ENCODE measurements at places on chromosomes 16 and 17.

DNA sequence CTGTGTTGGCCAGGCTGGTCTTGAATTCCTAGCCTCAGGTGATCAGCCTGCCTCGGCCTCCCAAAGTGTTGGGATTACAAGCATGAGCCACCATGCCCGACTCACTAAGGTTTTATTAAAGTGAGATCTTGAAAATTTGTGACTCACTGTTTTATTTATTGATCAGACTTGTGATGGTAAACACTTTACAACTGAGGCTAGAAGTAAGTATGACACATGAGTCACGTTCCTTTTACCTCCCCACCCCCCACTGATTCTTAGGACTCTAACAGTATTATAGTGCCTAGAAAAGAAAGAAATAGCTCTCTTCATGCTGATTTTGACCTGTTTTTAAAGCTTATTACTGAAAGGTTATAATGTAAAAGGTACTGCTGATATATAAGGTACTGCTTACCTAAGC lies 160.6 kb downstream of the TANC2 start:
- no peak for DNase-seq

DNA sequence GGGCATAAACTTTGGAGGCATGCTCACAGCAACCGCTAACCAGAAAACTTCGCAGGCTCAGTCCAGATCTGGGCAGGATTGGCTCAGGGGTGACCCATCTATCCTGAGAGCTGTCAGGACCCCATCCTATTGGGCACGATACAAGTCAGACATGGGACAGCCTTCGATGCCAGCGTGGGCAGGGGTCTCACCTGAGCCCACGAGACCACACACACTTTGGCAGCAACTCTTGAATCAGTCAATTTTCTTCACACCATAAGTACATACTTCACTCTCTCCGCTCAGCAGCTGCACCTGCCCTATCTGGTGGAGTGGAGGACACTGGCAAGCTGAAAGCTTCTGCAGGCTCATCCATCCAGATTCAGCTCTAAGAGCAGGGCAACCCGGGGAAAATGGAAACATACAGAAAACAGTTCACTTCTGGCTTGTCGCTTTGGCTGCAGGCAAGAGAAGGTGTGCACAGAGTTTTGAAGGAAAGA lies 48.3 kb downstream of the ZFHX3 start:
- DNase-seq, result no peak

- no peak for DNase-seq
Observed at GRCh38 chr17:45747911-45748310, 36.2 kb upstream of the CRHR1 start.

GRCh38 chr17:16250635-16251034 lies 33.6 kb downstream of the PIGL start:
- no peak for DNase-seq

- no peak for DNase-seq
Observed at GRCh38 chr16:11990702-11991390, 14.3 kb downstream of the SNX29 start.

DNA sequence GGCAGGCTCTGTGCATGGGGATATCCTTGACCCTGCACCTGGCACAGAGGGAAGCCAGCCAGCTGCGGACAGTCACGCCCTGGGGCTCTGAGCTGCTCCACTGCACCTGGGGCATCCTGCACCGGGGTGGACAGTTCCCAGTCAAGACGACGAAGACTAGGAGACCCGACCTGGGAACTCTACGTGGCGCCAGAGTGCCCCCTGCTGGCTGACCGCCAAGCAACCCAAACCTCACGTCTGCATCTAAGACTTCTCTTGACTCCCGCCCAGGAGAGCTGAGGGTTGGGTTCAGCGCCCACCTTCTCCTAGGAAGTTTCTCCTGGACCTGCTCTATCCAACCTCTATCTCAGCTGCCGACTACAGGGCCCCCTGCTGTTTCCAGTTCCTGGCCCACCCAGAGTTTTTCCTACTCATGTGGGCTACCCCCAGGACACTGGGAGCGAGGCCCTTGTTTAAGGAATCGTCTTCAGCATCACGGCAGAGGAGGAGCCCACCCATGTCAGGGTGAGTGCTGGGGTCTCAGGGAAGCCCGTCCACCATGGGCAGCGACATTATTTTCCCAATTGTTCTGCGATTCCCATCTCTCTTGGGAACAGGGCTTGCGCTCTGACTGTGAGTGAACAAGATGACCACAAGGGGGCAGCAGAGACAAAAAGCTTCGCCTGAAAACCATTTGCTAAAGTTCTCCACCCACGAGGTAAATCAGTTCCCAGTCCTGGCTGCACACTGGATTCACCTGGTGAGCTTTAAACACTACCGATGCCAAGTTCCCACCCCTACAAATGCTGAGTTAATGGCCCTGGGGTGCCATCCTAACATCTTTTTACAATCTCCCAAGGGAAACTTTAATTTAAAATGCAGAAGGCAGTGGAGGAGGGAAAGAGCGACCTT lies 29.3 kb downstream of the TLE7 start:
- peak; percentile 20 for DNase-seq

GRCh38 chr17:33647956-33648355 lies 354.9 kb upstream of the ASIC2 start:
- DNase-seq, result no peak

DNA sequence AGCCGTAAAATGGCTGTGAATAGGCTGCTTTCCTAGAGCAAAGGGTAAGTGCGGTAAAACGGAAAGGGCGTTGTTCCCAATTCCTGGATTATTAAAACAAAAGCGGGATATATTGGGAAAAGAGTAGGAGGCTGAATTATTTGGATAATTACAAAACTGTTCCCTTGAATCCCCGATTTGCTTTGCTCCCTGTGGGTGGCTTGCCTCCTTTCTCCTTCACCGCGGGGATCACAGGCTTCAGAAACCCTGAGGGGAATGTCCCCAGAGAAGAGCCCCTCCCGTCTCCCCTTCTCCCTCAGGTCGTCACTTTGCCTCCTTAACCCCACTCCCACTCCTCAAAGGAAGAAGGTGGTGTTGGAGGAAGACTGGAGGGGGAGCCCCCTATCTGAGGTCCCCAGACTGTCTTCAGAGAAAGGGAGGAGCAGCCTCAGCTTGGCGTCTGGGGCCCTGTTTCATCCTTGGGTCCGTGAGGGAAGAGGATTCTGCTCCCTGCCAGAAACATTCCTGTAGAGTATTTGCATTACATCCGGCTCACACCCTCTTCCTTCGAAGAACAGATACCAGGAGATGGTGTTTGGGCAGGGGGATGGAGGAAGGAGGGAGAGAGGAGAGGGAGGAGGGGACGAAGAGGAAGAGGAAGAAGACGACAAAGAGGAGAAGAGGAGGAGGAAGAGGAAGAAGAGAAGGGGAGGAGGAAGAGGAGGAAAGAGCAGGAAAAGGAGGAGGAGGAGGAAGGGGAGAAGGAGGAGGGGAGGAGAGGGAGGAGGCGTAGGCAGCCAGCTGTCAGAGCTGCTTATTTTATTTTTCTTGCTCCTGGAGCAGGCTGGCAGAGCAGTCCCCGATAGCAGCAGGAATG lies 31.8 kb downstream of the MRM1 start:
- DNase-seq, result no peak

- no peak for DNase-seq
Observed at GRCh38 chr16:11550791-11551498, 35.8 kb downstream of the LITAF start.

DNA sequence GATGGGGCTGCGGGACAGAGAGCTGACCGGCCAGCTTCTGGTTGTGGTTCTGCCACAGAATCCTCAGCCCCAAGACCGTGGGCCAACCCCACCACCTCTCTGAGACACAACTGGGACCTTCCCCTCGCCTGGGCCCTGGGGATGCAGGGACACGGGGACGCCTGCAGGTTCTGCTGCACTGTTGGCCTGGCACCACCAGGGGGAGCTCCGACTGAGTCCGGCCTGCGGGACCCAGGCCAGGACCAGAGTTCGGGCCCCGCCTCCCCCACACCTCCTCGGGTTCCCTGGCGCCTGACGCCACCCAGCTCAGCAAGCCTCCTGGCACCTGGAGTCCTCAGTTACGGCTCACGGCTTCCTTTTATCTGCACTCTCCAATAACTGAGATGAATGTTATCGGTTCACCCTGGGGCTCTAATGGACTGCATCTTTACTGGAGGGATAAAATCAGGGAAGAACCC lies 27.3 kb downstream of the TBC1D16 start:
- peak; percentile 57 for DNase-seq

GRCh38 chr17:44969144-44969780 lies 1.2 kb upstream of the C1QL1 start:
- no peak for DNase-seq

- DNase-seq, result no peak
Observed at GRCh38 chr16:84851192-84852127, 31.7 kb downstream of the CRISPLD2 start.

GRCh38 chr17:50719924-50720794 lies 756 bp downstream of the LUC7L3 start:
- no peak for DNase-seq

DNA sequence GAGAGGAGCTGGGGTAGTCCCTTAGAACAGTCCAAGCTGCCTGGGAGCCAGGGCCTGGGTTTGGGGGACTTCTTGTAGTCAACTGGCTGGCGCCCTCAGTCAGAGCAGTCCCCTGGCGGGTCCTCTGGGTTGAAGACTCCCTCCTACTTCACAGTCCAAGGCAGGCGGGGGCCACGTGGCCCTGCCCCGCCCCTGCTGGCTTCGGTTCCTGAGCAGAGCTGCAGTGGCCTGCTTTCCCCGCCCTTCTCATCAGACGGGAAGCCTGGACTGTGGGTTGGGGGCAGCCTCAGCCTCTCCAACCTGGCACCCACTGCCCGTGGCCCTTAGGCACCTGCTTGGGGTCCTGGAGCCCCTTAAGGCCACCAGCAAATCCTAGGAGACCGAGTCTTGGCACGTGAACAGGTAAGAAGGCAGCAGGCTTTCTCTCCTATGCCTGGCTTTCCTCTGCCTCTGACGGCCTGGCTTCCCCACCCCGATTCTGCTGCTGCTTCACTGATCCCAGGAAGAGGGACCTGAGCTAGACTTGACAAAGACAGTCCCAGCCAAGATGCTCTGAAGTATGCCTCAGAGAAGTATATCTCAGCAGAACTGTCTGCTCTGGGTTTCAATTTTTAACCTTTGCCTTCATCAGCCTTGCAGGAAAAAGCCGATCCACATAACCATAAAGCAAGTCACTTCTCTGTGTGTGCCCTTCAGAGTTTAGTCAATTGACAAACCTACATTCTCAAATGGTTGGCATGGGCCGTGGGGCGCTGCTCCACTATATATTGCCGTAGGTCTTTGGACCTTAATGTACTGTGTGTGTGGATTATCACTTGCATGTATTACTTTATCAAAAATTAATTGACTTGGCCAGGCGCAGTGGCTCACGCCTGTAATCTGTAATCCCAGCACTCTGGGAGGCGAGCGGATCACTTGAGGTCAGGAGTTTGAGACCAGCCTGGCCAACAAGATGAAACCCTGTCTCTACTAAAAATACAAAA lies 56.3 kb downstream of the SF3B3 start:
- no peak for DNase-seq

DNA sequence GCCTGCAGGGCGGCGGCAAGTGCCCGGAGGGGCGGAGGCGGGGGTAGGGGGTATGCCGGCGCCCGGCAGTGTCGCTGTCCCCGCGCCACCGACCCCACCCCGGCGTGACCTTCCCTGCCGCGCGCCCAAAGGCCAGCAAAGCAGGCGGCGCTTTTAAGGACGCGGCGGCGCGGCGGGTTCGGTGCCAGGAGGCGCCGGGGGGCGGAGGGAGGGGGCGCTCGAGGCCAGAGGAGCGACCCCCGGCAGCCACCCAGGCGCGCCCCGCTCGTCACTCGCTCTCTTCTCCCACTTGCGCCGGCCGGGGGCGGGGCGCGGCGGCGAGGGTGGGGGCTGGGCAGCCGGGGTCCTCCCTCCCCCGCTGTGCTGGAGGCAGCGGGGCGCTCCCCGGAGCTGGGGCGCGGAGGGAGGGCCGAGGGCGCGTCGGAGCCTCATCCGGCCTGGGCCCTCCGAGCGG lies 8.6 kb upstream of the BAHCC1 start:
- DNase-seq, result no peak

GRCh38 chr16:1081734-1082265 lies 9.3 kb downstream of the SSTR5 start:
- DNase-seq, result no peak

GRCh38 chr17:8327303-8327649 lies 12.4 kb upstream of the ODF4 start:
- no peak for DNase-seq

- no peak for DNase-seq
Observed at GRCh38 chr16:77825196-77825595, 36.8 kb downstream of the VAT1L start.

DNA sequence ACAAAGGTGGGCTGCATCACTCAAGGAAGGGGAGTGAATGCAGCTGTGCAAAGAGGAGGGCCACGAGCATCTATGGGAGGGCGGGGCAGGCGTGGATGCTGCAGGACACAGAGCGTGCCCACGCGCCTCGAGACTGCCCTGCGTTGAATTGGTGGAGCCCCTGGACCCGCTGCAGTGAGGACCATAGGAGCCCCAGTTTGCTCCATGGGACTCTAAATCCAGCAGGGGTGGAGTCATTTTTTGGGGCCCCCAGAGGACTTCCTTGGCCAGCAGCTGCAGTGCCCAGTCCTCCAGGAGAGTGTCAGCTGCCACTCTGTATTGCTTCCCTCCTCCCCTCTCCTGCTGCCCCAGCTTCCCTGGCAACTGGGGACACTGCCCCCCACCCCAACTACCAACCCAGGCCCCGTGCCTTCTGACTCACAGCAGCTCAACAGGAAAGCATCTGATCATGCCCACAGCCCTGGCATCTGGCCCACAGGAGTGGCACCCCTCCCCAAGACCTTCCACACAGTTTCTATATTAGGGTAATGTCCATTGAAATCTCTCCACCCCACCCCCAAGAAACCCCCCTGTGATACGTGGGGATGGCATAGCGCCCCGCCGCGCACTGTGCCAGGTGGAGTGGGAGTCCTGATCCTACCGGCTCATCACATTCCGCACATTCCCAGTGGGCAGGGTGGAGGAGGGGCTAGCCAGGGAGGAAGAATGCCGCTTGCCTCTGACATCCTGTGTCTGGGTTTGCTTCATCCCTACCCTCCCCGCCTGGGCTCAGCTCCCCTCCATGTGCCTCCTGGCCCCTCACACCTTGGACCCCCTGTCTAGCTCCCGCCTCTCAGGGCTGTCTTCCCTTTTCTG lies 27.8 kb upstream of the ITGA3 start:
- DNase-seq, result no peak

DNA sequence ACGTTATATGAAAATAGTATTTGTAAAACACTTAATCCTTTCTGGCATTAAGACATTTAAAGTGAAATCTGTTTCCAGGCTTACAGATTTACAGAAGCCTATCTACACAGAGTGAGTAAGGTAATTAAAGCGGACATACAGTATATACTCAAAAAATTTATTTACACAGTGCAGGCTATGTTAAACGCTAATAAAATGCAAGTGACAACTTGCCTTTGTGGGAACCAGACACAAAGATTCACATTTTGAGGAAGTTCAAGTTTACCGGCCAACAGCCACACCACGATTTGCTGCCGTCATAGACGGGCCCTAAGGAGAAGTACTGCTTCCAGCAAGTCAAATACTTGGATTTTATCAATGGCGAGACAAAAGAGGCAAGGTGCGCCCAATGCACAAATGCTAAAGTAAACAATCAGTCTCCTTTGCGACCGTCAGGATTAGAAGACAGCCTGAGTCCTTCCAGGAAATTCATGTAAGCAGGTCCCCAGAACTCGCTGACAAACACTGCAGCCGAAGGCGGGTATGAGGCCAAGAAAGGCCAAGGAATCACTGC lies 801 bp downstream of the VPS35 start:
- no peak for DNase-seq
